Left kidney (tissue), 8 donors: ENCODE measurements at places on chromosomes 4 and X.

DNA sequence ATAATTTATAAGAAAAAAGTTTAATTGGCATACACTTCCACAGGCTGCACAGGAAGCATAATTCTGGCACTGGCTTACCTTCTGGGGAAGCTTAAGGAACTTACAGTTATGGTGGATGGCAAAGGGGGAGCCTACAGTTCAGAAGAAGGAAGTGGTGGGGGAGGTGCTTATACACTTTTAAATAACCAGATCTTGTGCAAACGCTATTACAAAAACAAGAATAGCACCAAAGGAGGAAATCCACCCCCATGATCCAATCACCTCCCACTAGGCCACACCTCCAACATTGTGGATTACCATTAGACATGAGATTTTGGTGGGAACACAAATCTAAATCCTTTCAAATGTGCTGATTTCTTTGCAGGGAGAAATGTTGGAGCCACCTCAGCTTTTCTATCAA, 287.7 kb downstream of the CPXCR1 start:
- DNase-seq: no peak

- no peak for DNase-seq
Measured at GRCh38 chrX:130869239-130869638, 33.8 kb downstream of the ENOX2 start.

DNA sequence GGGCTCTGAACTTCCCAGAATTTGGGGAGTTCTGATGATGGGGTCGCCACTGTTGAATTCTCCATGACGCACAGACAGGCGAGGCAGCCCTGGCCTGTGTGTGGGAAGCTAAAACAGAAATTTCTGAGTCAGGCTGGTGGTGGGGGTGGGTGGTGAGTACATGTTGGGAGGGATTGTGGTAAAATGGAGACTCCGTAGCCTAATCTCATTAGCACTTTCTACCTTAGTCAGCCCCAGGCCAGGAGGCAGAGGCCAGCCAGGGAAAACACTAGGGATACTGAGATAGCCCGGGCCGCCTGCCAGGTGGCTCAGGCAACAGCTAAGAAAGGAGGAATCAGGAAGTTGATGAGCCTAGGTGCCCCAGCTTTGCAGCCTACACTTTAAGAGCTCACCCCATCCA, 39.3 kb upstream of the NHSL2 start:
- no peak for DNase-seq

- DNase-seq: no peak
Measured at GRCh38 chrX:67426946-67427345, 116.9 kb upstream of the AR start.

- DNase-seq: no peak
Measured at GRCh38 chrX:100381619-100382018, 28.5 kb downstream of the PCDH19 start.

DNA sequence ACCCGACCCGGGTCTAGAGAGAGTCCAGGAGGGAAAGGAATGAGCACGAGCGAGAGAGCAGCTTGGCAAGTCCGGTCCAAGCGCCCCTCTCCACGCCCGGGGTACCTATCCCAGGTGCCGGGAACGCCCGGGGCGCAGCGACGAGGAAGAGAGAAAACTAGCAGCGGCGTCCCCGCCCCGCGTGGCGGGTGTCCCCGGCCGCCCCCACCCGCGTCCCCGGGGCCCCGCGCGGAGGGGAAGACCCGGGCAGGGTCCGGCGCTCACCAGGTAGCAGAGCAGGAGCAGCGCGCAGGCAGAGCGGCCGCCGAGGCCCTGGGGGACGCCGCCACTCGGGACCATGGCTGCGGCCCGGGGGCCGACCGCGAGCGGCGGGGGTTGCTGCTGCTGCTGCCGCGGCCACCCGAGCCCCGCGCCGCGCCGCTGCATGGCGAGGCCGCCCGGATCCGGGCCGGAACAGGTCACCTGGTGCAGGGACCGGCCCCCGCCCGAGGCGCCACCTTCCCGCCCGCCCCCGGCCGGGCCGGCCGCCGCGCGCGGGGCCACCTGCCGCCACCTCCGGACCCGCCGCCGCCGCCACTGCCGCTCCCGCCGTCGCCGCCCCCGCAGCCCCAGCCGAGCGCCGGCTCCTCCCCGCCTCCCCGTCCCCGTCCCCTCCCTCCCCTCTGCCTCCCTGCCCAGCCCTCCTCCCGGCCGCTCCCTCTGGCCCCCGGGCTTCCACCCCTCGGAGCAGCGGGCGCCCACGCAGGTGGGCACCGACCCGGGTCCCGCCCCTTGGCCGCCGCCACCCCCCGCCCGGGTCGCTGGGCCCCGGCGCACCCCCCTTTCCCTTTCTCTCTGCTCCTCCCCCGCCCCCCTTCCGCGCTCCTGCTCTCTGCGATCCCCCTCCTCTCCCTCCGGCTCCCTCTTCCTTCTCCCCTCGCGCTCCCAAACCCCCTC, at the start of gene SEL1L3:
Gene SEL1L3, minus strand, starts transcription at position 578 of the 936 bp plus-strand sequence. Its CDS starts 152 bp downstream, at position 426.
- DNase-seq: no peak

- DNase-seq: no peak
Measured at GRCh38 chr4:138188406-138189084, 53.6 kb downstream of the SLC7A11 start.

DNA sequence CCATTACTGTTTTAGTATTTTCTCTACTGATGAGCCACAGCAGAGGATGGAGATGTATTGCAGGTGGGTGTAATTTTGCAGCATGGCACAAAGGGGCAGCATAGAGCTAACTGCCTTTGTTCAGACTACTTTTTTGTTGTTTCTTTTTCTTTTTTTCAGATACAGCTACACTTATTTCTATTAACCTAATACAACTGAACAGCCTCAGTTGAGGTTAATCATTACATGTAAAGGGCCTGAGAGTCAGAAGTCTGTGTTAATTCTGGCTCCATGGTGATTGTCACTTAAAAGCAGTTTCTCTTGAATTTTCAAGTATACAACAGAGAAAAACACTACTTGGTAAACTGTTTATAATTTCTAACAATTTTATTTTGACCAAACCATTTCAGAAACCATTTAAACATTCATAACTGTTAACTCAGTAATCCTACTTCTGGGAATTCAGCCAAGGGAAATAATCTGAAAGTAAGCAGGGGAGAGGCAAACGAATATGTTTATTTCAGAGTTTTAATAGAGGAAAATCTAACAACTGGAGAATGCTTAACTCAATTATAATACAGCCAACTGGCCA, 13.9 kb upstream of the PPEF2 start:
- peak; percentile 60 for DNase-seq

- no peak for DNase-seq
Measured at GRCh38 chrX:39384996-39385395, 583.7 kb downstream of the MID1IP1 start.
